ENCODE measurements at places on chromosomes 4 and X. TPM values are rescaled to one million over a fixed set of nuclear protein-coding genes. Genes with fewer than 3 reads are reported as not detected.

Gene GAGE2A
- not detected for total RNA-seq

Gene ARX
- total RNA-seq, result 0.31 TPM

Gene FGA
- total RNA-seq, result not detected

Gene DMP1
- total RNA-seq, result not detected

Gene CT45A1
- total RNA-seq, result not detected

Gene OTC
- total RNA-seq, result not detected

Gene RIPPLY1
- total RNA-seq, result not detected

Gene REPS2
- 7.9 TPM for total RNA-seq

Gene TMLHE
- 30.0 TPM for total RNA-seq

Gene CYBB
- 9.3 TPM for total RNA-seq

Gene PDLIM3
- 1,325 TPM for total RNA-seq

DNA sequence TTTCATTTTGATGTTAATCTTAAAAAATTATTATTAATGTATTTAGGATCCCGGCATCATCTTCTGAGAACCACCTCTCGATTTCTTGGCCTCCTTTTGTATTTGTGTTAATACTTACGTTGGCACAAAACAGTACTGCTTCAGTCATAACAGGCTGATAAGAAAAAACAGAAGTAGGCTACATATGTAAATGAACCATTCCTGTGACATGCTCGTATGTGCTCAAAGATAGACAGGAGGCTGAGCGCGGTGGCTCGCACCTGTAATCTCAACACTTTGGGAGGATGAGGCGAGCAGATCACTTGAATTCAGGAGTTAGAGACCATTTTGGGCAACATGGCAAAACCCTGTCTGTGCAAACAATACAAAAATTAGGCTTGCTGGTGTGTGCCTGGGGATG, 109.4 kb upstream of the H2AZ1 start:
- DNase-seq, result no peak

DNA sequence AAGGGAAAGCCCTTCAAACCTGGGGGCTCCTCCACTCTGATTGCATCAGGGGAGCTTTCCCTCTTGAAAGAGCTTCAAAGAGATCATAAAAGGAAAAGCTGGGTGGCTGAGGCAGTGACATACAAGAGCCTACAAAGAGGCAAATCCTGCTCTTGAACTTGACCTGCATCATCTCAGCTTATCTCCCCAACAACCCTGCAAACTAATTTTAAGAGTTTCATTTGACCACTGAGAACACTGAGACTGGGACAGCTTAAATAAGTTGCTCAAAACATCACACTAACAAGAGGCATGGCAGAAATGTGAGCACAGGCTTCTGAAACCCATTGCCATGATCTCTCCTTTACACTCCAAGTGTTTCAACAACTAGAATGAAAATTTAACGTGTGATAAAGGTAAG, 101.6 kb upstream of the PPARGC1A start:
- DNase-seq, result no peak

DNA sequence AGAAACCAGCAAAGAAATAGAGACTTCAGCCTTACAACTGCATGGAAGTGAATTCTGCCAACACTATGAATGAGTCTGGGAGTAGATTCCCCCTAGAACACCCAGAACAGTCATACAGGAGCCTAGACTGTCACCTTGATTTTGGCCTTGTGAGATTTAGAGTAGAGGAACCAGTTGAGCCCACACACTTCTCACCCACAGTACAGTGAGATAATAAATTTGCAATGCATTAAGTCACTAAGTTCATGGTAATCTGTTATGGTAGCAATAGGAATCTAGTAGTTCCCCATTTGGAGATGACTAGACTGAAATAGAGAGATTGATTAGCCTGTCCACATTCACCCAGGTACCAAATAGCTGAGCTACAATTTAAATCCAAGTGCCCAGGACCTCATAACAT, 59.0 kb downstream of the FAM13A start:
- no peak for DNase-seq

- no peak for DNase-seq
Observed at GRCh38 chr4:131764730-131765129, 1384.4 kb upstream of the PCDH10 start.

GRCh38 chrX:40073439-40074054, 24.2 kb downstream of the BCOR start:
- no peak for DNase-seq

- DNase-seq, result no peak
Observed at GRCh38 chr4:161314371-161314770, 849.4 kb downstream of the FSTL5 start.

DNA sequence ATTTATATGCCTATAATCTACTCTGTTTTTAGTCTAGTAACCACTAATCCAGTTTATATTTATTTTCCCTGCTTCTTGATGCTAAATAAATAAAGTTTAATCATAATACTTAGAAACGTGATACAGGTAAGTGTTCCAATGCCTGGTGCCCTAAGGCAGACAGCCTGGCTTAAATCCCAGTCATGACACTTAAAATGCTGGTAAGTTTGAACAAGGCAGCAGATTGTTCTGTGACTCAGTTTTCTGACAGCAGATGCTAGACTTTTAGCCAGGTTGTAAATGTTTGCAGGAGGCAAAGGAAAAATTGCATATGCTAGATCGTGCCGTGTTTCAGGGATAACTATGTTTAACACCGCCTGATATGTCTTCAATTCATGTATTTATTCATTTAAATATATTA, 2661.6 kb downstream of the PCDH7 start:
- DNase-seq, result peak; percentile 53

DNA sequence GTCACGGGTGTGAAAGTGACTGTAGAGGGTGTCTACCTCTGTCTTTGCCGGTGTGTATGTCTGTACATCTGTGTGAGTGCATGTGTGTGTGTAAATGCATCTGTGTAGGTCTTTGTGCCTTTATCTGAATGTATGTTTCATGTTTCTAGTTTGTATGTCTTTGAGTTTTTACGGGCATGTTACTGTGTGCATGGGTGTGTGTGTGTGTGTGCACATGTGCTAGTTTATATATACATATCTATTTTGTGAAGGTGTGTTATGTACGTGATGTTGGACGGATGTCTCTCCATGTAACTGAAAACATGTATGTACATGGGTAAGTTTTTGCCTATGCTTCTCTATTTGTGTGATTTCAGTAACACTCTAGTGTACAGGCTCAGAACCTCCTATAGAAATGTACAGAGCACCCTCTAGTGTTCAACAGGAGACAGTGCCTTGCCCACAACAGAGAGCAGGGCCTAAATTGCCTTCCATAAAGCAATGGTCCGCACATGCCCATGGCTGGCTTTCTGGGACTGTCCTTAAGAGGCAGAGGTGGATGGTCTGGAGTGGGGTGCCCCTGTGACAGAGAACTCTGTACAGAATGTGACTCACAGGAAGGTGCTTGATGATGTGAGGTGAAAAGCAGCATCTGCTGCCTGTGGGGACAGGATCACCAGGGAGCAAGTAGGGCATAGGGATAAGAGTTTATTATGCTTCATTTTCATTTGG, 343.5 kb downstream of the RAPGEF2 start:
- DNase-seq, result peak; percentile 83

GRCh38 chr4:108906006-108906405, 143.2 kb upstream of the ETNPPL start:
- no peak for DNase-seq

DNA sequence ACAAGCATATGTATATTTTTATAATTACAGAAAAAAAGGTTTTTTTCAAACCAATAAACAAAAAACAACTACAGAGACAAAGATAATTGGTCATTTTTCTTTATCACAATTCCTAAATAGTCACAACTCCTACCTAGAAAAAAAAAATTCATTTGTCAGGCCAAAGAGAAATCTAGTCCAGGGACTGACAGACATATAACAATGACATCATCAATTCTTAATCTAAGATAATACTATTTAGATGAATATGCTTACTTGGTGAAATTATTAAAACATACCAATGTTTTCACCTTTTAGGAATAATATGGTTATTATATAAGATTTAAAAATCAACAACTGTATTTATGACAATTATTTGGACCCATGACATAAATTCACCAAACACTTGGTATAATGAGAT, 48.4 kb downstream of the CHM start:
- no peak for DNase-seq

DNA sequence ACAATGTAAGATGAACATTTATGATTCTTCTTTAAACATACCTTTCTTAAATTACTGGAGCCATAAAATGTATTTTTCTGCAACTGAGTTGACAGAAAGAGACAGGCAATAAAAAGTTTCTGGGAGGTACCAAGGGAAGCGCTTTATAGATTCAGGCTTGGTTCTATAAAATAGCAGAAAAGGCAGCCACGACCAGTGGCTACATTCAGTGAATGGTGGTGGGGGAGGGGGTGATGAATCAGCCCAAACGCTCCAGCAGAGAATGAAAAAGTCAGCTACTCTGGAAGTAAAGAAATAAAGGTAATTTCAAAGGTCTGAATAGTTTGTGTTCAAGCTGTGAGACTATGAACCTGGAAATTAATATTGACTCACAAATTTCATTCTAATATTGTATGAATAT, 456.1 kb downstream of the KCTD8 start:
- no peak for DNase-seq

- DNase-seq, result no peak
Observed at GRCh38 chrX:152832520-152832919, 1.7 kb downstream of the NSDHL start.

DNA sequence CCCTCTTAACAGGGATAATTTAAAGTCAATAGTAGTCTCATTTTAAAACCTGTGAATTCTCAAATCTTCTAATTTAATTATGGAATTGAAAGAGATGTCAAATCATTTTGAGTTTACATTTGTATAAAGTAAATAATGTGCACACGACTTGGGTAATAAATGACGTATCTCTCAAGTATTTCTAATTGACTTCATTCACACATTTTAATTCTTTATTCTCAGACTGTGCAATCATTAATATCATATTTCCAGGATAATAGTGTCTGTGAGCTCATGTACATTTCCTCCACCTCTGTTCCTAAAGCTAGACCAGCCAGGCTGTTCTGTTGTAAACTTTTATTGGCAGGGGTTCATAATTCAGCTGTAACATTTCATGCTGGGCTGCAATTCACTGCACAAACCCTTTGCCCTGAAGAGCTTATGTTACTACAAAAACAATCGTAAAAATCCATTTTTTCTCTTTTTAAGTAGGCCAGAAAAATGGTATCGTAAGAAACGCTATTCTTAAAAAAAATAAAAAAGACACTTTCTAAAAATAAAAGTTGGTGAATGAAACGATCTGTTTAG, 1103.1 kb upstream of the TENM3 start:
- DNase-seq, result no peak

GRCh38 chrX:12891171-12891570, 15.2 kb upstream of the TLR8 start:
- no peak for DNase-seq

GRCh38 chr4:16909281-16909680, 10.8 kb upstream of the LDB2 start:
- DNase-seq, result peak; percentile 29

DNA sequence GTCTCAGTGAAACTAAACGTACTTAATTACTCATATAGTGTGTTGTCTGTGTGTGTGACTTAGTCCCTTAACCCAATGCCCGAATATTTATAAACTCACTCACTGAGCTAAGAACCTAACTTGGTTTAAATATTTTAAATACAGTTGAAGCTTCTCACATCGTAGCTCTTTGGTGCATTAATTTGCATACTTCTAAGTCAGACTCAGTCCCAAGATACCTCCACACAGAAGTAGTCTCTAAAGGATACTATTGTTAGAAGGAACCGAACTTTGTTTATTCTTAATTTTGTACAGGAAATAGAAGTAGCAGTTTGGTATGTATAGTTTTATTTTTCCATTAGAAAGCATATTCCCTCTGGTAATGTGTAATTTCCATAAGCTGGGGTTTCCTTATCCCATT, 54.0 kb upstream of the NKAP start:
- DNase-seq, result no peak

DNA sequence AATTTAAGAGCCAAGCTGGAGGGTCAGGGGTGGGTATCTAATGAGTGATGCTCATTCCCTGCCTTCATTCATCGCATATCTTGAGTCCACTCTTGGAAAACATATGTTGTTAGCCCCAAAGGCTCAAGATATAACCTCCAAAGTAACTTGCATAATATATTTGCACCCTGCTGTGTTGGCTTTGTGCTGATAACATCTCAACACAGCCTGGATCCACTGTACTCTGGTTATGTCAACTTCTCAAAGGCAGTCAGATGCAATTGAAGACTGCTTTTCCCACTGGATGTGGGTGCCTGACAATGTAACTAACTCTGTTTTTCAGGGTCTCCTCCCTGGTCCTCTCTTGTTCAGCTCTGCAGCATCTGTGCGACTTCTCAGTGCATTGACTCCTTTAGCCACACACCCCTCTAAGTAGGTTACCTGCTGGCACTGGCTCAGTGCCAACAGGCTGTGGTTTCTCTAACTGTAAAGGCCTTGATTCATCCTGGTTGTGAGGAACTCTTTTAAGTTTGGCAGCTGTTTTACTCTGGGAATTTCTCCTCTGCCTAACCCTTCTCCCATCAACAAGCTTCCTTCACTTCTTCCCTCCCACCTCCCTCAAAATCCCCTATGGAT, 28.1 kb downstream of the SLC16A2 start:
- no peak for DNase-seq

DNA sequence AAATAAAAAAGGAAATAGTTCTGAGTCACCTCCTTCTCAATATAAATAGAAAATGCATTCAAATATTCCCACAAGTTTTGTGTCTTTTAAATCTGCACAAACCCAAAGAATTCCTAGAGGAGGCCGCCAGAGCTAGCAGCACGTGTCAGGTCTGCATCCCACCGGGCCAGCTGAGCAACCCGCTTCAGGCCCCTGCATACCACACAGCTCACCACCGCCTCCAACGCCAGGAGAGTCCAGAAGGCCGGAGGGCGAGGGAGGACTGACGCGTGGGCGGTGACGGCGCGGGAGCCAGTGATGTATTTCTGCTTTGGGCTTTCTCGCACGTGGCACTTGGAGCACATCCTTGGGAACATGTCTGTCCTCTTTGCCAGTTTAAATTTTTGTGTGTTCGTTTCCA, 61.9 kb upstream of the CLDN34 start:
- DNase-seq, result no peak

All from tongue (tissue), 3 donors.